Stimulated activated CD8-positive, alpha-beta memory T cell treated with anti-CD3 and anti-CD28 coated beads, Interleukin-15, amount 100 ng/mL, for 4 hours (primary cell): ENCODE measurements at places on chromosomes 5 and 9.

- DNase-seq: no peak
Measured at GRCh38 chr5:134491841-134492442, 33.5 kb upstream of the JADE2 start.

DNA sequence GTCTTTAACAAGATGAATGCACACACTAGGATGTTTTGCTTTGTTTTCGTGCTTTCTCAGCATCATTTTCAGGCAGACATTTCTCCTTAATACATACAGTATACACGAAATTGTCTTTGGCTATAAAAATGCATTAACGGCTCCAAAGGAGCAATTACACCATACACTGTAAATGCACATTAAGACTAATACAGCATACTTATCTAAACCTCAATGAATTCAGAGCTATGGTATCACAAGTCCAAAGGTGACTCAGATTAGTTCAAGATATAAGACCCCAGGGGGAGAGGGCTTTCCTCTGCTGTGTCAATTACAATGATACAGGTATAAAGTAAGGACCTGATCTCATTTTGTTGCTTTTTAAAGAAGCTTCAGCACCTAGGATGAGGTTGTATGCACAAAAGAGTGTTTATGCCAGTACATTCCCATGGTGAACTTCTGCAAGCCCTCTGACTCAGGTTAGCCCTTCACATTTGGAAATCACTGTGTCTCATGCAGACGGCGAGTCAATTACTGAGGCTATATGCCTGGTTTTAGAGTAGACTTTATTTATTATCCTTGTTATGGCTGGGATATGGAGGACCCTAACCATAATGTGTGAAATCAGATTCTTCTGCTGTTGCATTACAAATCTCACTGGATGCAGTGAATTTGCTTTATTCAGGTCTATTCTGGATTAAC lies 233.3 kb downstream of the ZNF608 start:
- DNase-seq: no peak

GRCh38 chr9:78089111-78089510 lies 57.5 kb upstream of the GNAQ start:
- DNase-seq: no peak

GRCh38 chr5:116554764-116555163 lies 19.9 kb downstream of the SEMA6A start:
- DNase-seq: no peak

DNA sequence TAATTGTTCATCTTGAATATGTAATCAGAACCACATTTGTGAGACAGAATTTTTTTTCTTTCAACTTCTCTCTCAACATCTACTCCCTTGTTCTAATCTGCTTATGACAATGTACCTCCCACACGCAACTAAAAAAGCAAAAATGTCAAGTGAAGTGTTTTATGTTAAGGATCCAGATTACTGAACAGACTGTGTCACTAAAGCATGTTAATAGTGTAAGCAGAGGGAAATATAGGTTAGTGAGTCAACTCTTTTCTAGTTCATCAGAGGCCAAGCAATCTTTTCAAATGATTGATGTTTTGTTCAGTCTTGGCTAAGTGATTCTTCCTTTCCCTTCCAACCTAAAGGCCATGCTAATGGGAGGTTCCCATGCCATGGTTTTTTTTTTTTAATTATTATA lies 34.7 kb upstream of the IDNK start:
- no peak for DNase-seq

DNA sequence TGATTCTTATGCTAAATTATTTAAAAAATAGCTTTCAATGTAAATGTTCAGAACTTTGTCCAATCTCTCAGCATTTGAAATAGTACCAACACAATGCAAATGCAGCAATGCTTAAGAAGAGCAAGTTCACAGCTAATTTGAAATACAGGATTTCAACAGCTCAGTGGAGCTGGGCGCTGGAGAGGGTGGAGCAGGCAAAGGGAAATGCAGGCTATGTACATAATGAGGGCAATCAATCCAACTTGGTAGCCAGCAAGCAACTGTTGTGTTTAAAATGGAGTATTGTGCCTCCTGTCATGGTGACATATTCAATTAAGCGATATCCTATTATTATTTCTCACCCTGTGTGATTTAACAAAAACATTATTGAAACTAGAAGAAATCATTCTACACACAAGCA lies 568.8 kb downstream of the PSAT1 start:
- DNase-seq: no peak

GRCh38 chr9:90167914-90168313 lies 474.7 kb downstream of the DIRAS2 start:
- DNase-seq: no peak

- peak; percentile 17 for DNase-seq
Measured at GRCh38 chr5:154811653-154812465, 38.5 kb downstream of the FAXDC2 start.
